Lung (tissue), 17 donors: ENCODE measurements at places on chromosomes 2 and 18. TPM values are rescaled to one million over a fixed set of nuclear protein-coding genes. Genes with fewer than 3 reads are reported as not detected.

DNA sequence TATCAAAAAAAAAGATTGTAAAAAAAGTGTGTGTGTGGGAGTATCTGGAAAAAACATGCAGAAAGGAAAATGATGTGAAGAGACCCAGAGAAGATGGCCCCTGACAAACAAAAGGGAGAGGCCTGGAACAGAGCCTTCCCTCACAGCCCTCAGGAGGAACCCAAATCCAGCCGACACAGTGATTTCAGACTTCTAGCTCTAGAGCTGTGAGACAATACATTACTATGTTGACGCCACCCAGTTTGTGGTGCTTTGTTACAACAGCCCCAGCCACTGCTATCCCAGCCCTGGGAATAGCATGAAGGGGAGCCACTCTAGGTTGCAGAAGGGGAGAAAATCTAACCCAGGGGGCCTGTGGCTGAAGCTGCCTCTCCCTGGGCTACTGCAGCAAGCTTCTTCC, 59.0 kb upstream of the ZBTB7C start:
- no peaks in the 10 kb centered on the region for H3K27me3 ChIP-seq
- DNase-seq: no peak

DNA sequence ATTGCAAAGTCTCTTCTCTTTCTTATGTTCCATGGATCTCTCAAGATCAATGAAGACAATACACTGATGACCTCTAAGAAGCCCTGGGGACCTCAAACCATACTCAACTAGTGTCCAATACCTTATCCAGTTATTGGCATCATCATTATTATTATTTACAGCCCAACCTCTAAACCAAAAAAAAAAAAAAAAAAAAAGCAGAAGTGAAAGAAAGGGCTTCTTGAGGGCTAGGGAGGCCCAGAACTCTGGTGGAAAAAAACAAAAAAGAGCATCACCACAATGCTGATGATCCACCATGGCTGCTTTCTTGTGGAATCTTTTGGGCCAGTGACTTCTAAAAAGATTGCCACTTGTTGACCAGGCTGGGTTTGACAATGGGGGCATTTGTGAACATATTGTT, 324.9 kb downstream of the LPIN1 start:
- H3K4me1 ChIP-seq: no peaks in the 10 kb centered on the region
- H3K36me3 ChIP-seq: no peaks in the 10 kb centered on the region
- DNase-seq: no peak
- H3K4me3 ChIP-seq: no peak overlapping the region
- no peak overlapping the region for H3K27ac ChIP-seq

GRCh38 chr2:45256173-45256866, 247.1 kb upstream of the SIX2 start:
- no peaks in the 10 kb centered on the region for H3K27me3 ChIP-seq
- no peaks in the 10 kb centered on the region for H3K36me3 ChIP-seq
- H3K27ac ChIP-seq: no peak overlapping the region
- no peak for DNase-seq
- H3K4me3 ChIP-seq: no peak overlapping the region

DNA sequence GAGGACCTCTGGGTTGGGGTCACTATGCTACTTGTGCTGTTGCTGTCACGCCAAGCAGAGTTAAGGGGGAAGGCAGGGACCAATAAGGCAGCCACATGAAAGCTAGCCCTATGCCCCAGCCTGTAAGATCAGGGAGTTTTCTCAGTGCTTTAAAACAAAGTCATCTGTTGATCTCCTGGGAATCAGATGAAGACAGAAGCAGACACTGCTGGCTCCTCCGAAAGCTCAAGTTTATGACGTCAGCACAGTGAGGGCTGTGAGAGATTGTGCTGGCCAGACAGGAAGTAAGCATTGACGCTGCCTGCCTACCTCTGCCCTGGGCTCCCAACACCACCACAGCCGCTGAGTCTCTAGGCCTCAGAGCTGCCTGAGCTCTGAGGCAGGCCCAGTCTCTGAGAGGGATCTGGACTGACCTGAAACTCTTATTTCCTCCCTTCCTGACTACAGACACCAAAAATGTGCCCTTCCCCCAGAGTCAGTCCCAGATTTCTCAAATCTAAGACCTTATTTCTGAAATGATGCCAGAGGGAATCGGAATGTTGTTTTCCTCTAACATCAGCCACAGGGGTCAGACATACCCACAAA, 118.1 kb upstream of the EPAS1 start:
- H3K36me3 ChIP-seq: no peaks in the 10 kb centered on the region
- DNase-seq: peak; percentile 84
- H3K27ac ChIP-seq: peak overlapping the region; percentile 14
- H3K4me1 ChIP-seq: no peaks in the 10 kb centered on the region

DNA sequence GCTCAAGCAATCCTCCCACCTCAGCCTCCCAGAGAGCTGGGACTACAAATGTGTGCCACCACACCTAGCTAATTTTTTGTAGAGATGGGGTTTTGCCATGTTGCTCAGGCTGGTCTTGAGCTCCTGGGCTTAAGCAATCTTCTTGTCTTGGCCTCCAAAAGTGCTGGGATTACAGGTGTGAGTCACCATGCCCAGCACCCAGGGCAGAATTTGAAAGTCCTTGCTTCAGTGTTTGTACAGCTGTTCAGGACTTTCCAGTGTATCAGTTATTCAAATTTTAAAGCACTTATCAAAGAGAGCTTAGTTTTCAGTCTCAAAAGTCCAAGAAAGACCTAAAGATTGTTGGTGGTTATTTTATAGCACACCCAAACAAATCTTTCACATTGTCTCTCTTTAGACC, 43.6 kb upstream of the VPS54 start:
- H3K4me3 ChIP-seq: no peak overlapping the region
- DNase-seq: no peak
- peaks cover 3% of the 10 kb centered on the region for H3K4me1 ChIP-seq

DNA sequence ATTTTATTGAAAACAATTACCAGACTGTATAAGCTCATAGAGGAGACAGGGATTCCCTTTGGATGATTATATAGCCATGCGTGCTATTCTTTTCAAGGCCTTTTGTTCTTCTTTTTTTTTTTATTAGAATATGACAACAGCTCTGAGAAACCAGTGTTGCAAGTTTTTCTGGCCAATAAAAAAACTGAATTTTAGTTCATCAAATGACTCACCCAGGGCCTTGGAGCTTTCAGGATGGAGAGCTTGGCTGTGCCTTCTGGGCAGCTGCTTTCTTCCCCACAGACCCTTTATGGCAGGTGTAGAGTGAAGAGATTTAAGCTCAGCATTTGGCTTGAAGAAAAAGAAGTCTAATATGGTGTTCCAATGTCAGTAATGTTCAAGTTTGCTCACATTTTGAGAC, 497.9 kb upstream of the FANCL start:
- no peaks in the 10 kb centered on the region for H3K36me3 ChIP-seq
- H3K27ac ChIP-seq: no peak overlapping the region
- H3K4me1 ChIP-seq: no peaks in the 10 kb centered on the region
- no peak overlapping the region for H3K4me3 ChIP-seq

FIGN gene
- 0.42 TPM for polyA plus RNA-seq

FN1 gene
- 339 TPM for polyA plus RNA-seq
